ENCODE measurements at places on chromosomes 5 and 9. TPM values are rescaled to one million over a fixed set of nuclear protein-coding genes. Genes with fewer than 3 reads are reported as not detected.

The TXNDC8 gene
- not detected for total RNA-seq

The GLRA1 gene
- not detected for total RNA-seq

The PCDHGA1 gene
- 0.06 TPM for total RNA-seq

The CNTNAP3B gene
- total RNA-seq, result not detected

The PHF24 gene
- not detected for total RNA-seq

The USP20 gene
- 54.2 TPM for total RNA-seq

The SV2C gene
- not detected for total RNA-seq

The DDX4 gene
- total RNA-seq, result not detected

Data from activated CD8-positive, alpha-beta memory T cell treated with anti-CD3 and anti-CD28 coated beads for 36 hours (primary cell).